ENCODE measurements at places on chromosomes 3 and 15. TPM values are rescaled to one million over a fixed set of nuclear protein-coding genes. Genes with fewer than 3 reads are reported as not detected.

Gene STAB1
- total RNA-seq: 0.12 TPM

Gene NOX5
- not detected for total RNA-seq

Gene ASB14
- total RNA-seq: not detected

Gene LRRIQ4
- total RNA-seq: not detected

Gene MGLL
- 31.2 TPM for total RNA-seq

Gene GOLGA8G
- not detected for total RNA-seq

Gene SEMA6D
- total RNA-seq: not detected

Gene CRYGS
- total RNA-seq: 0.31 TPM

Gene CEMIP
- total RNA-seq: 18.1 TPM

Gene TRAIP
- 16.1 TPM for total RNA-seq

DNA sequence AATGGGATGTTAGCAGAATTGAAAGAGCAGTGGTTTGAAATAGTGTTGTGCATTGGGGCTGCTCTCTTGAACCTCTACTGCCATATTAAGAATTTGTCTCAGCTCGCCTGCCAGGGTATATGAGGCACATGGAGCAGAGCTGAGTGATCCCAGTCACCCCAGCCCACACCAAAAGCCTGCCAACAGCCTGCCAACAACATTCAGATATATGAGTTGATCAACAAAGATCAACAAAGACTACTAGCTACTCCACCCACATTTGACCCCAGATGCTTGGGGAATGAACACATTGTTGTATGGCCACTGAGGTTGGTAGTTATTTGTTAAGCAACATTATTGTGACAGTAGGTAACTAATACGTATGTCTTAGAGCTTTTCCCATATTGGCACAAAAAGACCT, 570.9 kb upstream of the IL12A start:
- peak; percentile 20 for DNase-seq

DNA sequence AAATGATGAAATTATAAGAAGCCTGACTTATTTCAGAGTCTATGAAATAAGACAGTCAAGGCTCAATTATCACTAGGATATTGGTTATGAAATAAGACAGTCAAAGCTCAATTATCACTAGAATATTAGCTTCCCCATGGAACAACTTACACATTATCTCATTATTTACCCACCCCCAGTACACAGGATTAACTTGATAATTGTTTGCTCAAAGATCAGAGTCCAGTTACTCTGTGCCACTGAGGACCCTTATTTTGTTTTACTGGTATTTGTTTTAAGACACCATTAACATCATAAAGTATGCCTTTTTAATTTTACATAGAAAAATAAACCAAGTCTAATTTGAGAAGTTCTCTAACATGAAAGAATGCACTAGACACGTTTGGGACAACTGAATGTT, 225.4 kb downstream of the SI start:
- DNase-seq: no peak

DNA sequence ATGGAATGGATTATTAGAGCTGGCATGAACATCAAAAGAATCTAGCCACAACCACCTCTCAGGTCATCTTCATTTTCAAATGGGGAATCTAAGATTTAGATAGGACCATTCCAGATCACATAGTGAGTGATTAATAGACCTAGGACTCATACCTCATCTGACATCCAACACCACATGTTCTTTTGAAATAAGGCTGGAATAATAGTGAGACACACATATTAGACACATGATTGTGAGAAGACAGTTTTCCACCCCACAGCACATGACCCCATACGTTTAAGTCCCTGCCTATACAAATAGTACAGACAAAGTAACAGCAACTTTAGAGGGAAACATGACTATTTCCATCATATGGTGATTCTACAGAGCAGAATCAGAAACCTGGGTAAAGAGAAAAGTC, 344.7 kb upstream of the TPRG1 start:
- DNase-seq: no peak

GRCh38 chr3:177482048-177482691, 284.9 kb upstream of the TBL1XR1 start:
- DNase-seq: no peak

GRCh38 chr3:99066863-99067262, 165.4 kb upstream of the DCBLD2 start:
- no peak for DNase-seq

GRCh38 chr15:52028431-52029093, 9.5 kb downstream of the MAPK6 start:
- no peak for DNase-seq

DNA sequence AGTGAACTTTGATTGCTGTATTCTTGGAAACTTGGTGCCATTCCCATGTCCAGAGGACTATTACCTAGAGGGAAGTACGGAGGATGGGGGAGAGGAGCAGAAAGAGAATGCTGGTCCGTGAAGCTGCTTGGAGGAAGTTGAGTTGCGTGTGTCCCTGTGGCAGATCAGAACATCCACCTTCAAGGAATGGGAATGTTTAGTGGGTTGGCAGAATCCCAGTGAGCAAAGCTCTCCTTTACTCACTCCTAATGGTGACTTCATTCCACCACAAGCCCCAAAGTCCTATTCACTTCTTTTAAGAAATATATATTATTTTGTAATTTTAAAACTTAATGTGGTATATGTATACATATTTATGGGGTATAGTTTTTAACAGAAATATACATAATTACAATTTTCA, 247.8 kb upstream of the FEZF2 start:
- DNase-seq: no peak

DNA sequence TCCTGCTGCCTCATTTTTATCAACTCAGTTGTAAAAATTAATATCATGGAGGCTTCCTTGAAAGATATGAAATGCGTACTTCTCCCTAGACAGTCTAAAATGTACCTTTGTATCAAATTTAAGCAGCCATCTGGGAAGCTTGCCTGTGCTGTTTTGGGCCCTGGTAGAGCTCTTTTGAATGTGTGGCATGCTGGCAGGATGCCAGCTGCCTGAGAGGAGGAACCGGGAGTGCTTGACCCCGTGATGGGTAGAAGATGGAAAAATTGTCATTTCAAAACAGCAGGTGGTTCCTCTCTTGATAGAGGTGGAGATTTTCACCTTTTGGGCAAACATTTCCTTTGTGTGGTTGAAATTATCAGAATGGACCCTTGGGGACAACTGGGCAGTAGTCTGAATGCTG, 245.3 kb downstream of the RPLP1 start:
- no peak for DNase-seq

DNA sequence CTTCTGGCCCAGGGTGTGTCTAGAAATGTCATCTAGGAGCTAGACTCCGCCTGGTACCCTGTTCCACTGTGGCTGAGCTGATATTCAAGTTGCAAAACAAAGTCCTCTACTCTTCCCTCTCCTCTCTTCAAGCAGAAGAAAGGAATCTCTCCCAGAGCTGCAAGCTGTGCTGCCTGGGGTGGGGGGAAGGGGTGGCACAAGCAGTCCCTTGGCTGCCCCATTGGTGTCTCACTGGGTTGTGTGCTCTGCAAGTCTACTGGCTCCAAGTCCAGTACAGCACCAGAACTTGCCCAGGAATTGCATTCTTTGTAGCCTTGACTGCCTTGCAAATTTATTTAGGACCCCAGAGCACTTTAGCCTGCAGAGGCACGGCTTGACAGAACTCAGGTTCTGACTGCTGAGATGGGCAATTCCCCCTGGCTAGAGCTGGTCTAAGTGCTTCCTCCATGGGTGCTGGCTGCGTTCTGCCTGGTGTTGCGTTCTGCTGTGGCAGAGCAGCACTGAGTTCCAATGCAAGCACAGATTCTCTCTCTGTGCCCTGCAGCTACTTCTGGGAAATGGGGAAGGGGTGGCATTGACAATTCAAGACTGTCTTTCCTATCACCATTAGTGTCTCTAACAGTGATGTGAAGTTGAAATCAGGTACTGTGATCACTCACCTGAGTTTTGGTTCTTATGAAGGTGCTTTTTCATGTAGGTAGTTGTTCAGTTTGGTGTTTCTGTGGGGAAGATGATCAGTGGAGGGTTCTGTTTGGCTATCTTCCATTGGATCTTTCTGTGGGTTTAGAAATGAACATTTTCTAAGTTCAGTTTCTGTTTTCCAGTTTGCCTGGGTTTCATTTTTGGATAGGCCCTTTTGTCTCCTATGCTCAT, 39.5 kb downstream of the OXSR1 start:
- no peak for DNase-seq

DNA sequence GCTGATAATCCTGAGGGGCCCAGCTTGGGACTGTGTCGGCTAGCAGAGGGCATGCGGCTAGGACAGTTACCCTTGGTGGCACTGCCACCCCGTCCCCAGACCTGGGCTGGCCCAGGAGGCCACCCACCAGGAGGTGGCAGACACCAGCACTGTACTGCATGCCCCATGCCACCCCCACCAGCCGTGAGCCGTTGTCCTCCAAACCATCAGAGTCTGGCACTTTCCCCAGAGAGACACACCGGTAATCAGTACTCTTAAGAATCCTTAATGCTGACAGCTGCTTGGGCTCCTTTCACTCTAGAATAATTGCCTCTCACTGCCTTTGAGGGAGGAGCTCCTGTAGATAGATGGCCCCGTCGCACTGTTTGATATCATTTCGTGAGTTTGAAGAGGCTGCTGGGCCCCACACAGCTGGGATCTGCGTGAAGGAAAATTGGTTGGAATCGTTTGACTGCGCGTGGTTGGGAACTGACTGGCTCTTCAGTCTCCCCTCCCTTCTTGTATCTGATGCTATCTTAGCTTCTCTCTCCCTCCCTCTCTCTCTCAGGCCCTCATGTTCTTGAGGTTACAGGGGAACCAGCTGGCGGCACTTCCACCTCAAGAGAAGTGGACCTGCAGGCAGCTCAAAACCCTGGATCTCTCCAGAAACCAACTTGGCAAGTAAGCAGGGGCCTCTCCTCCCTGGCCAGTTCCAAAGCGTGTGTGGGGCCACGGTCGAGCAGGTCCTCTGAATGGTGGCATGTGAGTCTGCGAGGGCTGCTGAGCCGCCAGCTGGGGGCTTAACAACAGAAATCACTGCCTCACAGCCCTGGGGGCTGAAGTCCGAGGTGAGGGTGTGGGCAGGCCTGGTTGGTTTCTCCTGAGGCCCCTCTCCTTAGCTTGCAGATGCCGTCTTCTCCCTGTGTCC, 94.9 kb downstream of the LRRK1 start:
- no peak for DNase-seq

- no peak for DNase-seq
Observed at GRCh38 chr3:112789787-112790186, 56.9 kb downstream of the CD200R1L start.

DNA sequence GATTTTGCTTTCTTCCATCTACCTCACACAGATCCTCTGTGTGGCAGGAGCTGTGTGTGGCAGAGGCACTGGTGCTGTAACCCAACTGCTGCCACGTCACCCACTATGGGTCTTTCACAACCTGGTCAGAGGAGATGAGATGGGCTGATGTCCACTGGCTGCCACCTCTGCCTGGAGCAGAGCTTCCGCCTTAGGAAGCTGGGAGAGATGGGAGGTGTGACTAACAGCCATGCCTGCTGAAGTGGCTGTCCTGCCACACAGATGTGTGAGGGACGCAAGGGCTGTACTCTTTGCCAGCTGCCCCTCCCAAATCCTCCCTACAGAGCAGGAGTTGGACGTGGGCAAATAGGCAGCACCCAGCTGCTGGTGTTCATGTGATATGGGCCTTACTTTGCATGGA, 329.5 kb downstream of the GABRB3 start:
- DNase-seq: no peak

- peak; percentile 10 for DNase-seq
Observed at GRCh38 chr3:160929595-160929994, 173.6 kb downstream of the PPM1L start.

GRCh38 chr3:187919048-187919447, 173.8 kb upstream of the BCL6 start:
- no peak for DNase-seq

- no peak for DNase-seq
Observed at GRCh38 chr3:158460926-158461325, 110.1 kb upstream of the MLF1 start.

DNA sequence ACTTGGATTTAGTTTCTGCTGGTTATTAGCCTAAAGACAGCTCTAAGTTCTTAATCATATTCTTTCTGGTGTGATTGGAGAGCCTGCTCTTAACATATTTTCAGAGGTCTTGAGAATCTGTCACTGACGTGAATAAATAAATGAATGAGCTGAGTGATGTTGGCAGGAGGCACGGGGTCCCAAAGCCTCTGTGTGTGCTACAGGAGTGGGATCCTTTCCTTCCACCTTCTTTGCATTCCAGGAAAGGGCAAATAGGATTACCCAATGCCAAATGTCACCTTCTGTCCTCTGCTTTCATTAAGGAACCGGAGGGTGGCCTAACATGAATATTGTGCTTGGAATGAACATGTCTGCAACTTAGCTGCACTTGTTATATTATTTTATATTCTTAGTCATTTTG, 53.1 kb downstream of the CD47 start:
- DNase-seq: no peak

DNA sequence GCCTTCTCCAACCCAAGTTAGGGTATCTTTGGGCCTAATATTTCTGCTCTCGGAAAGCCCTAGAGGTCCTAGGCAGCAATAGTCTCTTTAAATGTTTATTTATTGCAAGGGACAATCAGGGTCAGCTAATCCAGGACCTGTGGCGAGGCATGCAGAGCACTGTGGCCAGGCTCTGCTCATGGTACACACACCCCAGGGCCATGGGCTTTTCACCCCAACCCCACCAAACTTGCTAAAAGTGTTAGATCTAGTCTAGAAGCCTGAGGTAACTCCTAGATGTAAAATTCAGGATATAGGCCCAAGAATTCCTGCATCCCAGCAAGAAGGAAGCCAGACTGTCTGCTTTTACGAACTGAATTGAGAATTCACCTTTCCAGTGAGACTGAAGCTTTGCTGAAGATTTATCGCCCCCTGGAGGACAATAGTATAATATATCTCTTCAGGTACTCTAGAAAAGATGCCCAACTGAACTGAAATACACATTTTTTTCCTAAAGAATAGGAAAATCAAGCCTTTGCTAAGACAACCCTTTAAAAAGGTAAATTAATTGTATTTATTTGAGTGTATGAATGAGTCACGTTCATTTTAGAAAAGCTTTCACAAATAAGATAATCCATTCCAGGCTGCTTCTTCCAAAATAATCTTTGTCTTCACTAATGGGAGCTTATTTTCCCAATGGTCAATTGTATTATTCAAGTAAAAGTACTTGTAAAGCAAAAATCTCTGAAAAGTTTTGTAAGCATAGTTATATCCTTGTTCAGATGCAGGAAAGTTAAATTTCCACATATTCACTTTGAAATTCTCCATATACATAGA, 89.8 kb downstream of the LRRC3B start:
- peak; percentile 53 for DNase-seq

DNA sequence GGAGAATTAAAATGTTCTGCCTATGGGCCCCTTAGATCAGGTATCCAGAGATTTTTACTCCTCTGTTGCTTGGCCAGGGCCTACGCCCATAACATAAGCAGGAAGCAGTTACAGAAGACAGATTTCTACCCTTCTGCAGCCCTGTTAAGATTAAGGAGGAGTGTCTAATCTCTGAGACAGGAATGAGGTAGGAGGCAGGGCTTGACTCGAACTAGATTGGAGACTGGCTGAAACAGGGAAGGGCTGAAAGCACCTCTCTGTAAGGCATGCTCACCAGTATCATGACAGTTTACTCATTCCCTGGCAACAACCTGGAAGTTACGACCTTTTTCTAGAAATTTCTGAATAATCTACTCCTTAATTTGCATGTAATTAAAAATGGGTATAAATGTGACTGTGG, 16.7 kb downstream of the PLA2G4D start:
- DNase-seq: no peak

GRCh38 chr3:151367448-151367847, 17.1 kb downstream of the P2RY12 start:
- DNase-seq: no peak

GRCh38 chr3:53161820-53162671, 1.0 kb downstream of the PRKCD start:
- DNase-seq: no peak

- no peak for DNase-seq
Observed at GRCh38 chr3:147425388-147425850, 16.3 kb downstream of the ZIC1 start.
